ENCODE measurements at places on chromosomes 2 and 18.

DNA sequence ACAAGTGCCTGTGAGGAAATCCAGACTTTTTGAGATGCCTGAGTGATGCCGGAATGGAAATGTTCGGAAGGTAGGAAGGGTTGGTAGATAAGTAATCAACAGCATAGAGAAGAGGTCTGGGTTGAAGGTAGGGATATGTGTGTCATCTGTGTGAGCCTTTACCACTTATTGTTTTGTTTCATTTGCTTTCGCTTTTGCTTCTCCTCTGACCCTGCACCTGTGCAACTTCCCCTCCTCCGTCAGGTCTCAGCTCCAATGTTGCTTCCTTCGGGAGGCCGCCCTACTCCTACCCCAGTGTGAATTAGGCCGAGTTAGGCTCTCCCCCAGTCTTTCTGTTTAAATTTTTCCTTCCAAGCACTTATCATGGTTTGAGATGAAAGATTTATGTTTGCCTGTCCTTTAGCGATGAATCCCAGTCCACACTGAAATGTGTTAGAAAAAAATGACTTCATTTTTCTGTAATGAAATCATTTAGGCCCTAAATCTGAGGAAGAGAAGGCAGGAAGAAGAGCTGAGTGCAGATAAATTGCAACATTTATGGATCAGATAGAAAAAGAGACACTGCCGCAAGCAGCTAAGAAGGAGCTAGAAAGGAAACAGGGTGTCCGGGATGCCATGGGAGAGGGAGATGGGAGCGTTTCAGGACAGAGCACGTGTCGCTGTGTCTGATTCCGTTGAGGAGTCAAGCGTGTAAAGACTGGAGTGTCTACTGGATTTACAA lies 139.6 kb upstream of the PELI1 start:
- no peak for DNase-seq

DNA sequence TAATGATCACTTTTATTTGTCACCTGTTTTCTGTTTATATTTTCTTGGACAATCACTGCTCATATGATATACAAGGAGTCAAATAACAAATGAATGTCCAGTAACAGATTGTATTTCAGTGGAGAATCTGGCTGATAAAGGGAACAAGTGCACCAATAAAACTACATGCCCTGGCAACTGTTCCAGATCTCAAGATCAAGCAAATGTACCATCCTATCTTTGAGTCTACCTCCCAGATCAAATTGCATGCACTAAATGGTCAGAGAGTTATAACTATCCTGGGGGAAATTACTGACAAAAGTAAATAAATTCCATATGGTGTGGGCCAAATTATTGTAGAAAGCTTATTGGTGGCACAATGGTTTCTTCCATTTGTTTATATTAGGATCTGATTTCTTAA lies 452.8 kb downstream of the MBD2 start:
- DNase-seq = no peak

DNA sequence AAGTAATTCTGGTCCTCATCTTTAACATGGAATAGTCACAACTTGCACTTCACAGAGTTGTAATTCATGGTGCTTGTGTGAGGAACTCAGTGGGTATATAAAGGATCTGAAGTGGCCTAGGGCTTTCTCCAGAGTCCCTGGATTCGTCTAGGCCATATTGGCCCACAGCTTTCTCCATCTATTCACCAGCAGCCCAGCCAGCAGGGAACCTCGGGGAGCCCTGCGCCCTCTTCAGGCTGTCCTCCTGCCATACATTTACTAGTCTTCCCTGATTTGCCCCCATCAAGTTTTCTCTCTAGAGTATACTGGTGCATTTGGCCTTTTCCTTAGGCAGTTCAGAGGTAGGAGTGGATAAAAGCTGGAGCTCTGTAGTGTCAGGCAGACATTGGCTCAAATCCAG lies 278.3 kb downstream of the MYCN start:
- DNase-seq = no peak

DNA sequence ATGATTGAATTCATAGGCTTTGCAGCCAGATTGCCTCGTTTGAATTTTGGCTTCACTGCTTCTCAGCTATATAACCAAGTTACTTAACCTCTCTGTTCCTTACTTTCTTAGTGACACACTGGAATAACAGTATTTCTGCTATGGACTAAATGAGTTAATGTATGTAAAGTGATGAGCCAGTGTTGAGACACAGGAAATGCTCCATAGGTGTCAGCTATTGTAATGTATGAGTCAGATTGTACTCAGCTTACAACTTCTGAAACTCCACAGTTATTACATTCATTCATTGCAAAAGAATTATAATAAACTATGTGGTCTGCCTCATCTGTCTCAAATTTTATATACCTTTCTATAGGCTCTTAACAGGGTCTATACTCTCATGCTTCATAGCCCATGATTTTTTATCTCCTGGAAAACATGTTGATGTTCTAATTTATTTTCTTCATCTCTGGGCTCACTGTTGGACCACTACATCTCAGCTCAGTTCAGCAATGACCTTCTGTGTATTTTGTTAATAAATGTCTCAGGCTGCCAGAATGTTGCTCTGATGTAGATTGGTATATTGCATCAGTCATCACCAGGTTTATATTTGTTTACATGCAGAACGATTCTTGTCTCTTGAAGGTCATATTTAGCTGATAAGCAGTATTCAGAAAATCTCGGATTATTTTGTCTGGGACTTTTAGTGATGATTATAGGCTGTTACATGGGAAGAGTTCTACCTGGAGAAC lies 76.2 kb downstream of the MAP3K20 start:
- no peak for DNase-seq

DNA sequence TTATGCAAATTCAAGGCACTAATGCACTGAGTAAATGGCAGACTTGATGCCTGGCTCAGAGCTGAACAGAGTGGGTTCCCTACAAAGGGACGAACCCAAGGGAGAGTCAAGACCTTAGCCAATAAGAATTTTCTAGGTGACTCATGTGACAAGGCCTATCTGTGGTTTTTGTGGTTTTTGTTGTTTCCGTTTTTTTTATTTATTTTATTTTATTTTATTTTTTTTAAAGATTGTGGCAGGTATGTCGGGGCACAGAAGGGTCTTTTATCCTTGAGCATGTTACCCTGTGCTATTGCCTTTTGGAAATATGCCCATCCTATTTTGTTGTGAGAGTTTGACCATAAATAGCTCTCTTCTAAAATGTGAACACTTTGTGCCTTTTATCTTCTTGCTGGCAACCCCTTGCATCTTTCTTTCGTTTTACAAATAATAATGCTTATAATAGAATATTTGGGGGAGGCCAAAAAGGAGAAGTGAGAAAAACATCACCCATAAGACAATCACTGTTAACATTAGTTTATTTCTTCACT lies 113.4 kb upstream of the AQP4 start:
- no peak for DNase-seq

Data from substantia nigra (tissue), 51 donors.